Fibroblast of skin of right biceps (primary cell): ENCODE measurements at places on chromosomes 12 and 14.

- no peak for DNase-seq
These were observed 659.4 kb downstream of the BCL11B start for GRCh38 chr14:98612434-98613200.

DNA sequence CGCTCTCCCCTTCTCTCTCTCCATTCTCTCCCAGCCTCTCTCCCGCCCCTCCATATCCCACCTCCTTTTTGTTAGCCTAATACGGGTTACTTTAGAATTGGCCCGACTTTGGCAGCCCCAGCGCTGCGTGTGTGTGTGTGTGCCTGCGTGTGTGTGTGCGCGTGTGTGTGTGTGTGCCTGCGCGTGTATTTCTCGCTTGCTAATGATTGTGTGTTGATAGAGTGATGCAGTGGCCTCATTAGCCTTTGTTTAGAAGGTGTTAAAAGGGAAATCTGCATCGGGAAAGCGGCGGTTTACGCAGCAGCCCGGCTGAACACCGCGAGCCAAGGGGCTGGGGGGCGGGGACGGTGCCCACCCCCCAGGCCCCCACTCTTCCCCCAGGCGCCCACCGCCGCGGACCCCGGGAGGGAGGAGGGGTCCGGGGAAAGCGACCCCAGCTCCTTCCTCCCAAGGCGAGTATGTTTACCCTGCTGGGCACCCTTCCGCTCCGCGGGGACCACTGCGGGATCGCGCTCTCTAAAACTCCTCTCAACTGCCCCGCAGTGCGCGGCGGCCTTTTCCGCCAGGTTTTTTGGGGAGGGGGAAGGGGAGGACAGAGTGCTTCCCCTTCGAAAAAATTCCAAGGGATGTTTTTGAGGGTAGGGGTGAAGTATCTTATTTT, 6.8 kb upstream of the LHX5 start:
- no peak for DNase-seq

GRCh38 chr14:65833267-65833880, 420.8 kb downstream of the FUT8 start:
- DNase-seq = no peak

GRCh38 chr14:30295980-30296379, 263.0 kb upstream of the G2E3 start:
- DNase-seq = no peak

DNA sequence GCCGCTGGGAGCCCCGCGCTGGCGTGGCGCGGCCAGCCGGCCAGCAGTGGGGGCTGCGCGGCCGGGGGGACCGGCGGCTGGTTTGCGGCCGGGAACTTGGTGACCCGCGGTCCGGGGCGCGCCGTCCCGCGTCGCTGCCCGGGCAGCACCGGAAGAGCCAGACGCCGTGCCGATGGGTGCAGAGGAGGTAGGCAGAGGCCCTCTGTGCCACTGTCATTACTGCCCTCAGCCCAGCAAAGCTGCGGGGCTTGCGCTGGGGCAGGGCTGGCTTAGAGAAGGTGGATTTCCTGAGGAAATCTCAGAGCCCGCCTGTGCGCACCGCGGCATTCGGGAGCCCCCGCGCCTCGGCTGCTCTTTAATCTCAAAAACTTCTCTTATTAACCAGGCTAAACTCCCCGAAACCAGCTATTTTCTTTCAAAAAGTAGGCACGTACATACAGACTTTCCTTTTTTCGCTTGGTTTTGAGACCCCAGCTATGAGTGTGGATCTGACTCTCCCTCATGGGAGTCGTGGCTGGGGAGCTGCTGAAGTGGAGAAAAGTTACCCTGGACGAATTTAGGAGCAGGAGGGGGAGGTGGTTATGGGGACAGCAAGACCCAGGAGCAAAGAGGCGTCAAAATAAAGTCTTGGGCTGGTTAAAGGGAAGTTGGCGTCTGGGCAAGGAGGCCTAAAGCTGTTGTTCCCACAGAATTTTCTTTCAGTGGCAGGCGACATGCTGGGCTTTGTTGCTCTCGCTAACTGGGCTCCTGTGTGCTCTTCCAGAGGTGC, 802 bp downstream of the SUSD6 start:
- peak; percentile 27 for DNase-seq

DNA sequence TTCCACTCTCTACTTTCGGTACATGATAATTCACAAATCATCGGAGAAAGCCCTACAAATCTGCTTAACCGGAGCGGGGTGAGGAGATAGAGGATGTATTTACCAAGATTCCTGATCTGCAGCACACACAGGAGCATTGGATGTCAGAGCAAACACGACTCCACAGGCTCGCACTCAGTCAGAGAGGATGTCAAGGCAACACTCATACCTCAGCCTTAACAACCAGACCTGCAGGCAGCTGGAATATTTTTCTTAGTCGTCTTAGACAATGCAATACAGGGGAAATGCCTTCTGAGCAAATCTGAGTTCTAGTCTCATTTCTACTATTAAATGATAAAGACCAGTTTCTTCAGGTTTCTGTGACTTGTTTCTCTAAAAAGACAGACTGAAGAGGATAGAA, 159.3 kb upstream of the CPNE8 start:
- DNase-seq = no peak

GRCh38 chr12:22037947-22038346, 8.1 kb upstream of the CMAS start:
- no peak for DNase-seq

- DNase-seq = no peak
These were observed 205.1 kb upstream of the TBX3 start for GRCh38 chr12:114888928-114889584.

DNA sequence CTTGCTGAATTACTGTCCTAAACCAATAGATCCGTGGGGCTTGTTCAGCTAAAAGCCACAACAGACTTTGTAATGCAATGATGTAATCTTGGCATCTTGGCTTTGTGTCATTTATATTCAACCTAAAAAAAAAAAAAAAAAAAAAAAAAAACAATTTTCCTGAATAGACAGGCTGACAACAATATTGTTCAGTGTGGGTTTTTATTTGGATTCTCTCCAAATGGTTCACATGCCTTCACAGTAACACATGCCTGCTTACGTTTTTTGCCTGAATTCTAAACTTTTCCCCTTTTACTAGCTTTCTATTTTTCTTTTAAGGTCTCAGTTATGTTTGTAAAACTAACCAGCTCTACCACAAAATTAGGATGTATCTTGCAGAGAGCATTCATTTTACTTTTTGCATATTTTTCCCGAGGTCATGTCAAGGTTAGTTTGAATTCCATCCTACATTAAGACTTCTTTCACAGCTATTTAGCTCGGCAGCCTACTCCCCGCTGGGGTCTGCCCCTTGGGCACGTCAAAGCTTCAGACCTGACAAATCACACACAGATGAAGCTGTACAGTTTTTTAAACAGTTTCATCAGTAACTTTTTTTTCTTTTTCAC, 213.7 kb upstream of the NPAS3 start:
- DNase-seq = peak; percentile 93

GRCh38 chr14:39912192-39913100, 480.2 kb upstream of the FBXO33 start:
- no peak for DNase-seq

- DNase-seq = no peak
These were observed 2.0 kb upstream of the CPNE8 start for GRCh38 chr12:38907201-38907923.

DNA sequence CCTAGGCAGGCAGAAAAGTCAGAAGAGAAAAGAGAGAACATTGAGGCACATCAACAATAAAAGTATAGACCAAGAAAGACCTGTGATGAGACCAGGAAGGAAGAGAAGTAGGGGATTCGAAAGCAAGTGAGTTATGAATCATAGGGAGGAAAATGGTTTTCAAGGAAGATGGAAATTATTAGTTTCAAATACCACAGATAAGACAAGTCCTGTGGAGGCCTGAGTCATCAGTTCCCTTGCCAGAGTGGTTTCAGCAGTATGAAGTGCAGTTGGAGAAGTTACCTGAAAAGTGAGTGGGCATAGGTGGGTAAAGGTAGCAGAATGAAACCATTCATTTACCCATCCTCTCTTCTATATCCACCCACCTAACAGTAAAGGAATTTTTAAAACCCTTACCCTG, 25.2 kb upstream of the TSPAN8 start:
- DNase-seq = peak; percentile 69

DNA sequence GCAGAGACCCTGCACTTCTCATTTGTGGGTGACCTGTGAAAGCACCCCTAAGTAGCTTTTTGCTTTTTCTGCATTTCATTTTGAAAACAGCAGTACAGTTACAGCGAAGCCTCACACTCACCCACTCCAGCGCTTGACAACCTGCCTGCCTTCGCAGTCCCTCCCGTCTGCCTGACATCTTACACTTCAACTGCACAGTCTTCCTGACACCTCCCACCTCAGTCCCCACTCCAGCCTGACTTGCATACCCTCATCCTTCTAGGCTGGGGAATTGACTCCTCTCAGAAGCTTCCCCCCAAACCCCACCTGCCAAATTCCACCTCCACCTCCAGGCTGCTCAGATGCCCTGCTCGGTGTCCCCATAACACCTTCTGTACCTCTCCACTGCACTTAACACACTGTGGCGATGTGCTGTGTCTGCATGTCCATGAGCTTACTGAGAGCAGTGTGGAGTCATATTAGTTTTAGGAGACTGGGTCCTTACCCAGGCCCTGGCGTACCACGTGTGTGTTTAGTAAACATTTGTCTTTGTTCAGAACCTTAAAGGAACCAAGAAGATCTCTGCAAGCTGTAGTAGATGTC, 159.4 kb downstream of the PRKCH start:
- no peak for DNase-seq

DNA sequence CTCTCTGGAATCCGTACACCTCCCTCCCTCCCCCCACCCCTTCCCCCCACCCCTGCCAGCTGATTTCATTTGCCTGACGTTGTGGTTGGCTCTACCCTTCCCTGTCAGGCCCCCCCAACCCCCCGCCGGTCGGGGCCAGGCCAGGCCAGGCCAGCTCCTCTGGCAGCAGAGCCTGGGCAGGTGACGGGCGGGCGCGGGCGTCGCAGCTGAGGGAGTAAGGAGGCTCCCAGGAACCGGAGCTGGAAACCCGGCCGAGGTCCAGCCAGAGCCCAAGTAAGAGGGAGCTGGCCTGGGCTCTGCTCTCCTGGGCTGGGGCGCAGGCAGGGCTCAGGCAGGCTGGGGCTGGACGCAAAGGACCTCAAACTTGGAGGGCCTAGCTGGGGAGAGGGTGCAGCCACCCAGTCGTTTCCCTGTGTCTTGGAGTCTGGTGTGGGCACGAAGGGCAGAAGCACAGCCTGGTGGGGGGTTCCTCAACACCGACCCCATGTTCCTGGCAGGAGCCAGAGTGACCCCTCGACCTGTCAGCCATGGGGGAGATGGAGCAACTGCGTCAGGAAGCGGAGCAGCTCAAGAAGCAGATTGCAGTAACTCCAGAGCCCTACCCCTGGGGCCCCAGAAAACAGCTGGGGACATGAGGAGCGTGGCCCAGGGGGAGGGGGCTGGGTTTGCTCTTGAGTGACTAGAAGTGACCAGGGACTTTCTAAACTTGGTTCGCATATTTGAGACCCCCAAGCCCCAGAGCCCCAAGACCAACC, at the start of gene GNB3:
Gene GNB3, plus strand, starts transcription at position 165 of the 755 bp plus-strand sequence. Its CDS starts 363 bp downstream, at position 528.
- no peak for DNase-seq

DNA sequence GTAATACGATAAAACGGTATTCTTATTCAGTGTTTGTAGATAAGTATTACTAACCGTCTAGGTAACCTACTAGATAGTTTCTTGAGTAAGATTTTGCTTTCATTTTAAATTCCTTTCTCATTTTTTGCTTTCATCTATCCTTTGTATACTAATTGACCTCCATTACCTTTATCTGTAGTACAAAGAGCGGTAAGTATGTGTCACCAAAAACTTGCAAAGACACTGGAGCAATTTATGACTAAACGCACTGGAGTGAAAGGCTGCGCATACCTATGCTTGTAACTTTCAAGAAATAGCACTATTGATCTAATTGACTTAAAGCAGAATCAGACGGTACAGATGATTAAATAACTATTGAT, 1.7 kb downstream of the ARHGAP5 start:
- peak; percentile 31 for DNase-seq

DNA sequence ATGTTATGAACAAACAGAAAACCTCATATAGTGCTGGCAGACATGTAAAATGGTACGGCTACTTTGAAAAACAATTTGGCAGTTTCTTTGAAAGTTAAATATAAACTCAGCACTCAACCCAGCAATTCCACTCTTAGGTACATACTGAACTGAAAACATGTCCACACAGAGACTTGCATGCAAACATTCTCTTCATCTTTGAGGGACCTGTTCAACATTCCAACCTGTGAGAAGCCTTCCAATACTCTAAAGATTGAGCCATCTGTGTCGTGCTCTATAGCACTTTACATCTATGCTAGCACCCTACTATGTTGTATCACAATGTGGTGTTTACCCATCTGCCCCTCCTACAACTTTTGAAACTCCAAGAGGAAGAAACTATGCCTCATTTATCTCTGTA, 79.3 kb downstream of the DNAI7 start:
- no peak for DNase-seq

- no peak for DNase-seq
These were observed 6.7 kb upstream of the PTGER2 start for GRCh38 chr14:52307376-52307775.

DNA sequence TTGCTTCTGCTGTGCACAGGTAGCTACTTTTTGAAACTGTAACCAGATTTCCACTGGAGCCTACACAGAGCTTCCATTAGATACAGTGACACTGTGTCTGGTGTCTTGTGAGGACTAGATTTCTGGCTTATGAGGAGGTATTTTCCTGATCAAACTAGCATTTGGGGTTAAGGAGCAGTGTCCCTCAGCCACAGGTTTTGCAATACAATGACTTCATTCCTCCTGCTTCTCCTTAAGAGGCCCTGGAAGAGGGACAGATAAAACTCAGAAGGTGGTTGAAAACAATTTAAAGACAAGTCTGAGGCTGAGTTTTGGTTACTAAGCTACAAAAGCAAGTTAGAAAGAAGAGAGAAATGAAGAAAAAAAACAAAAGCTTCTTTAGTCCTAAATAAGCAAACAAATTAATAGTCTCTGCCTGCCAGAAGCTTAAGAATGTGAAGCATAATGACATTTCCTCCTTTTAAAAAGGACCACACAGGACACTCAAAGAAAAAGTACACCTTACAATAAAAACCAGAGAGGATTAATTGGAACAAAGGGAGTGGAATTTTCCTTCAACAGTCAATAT, 53.0 kb downstream of the PKP2 start:
- DNase-seq = no peak

- DNase-seq = no peak
These were observed 30.3 kb downstream of the KITLG start for GRCh38 chr12:88549929-88550328.

DNA sequence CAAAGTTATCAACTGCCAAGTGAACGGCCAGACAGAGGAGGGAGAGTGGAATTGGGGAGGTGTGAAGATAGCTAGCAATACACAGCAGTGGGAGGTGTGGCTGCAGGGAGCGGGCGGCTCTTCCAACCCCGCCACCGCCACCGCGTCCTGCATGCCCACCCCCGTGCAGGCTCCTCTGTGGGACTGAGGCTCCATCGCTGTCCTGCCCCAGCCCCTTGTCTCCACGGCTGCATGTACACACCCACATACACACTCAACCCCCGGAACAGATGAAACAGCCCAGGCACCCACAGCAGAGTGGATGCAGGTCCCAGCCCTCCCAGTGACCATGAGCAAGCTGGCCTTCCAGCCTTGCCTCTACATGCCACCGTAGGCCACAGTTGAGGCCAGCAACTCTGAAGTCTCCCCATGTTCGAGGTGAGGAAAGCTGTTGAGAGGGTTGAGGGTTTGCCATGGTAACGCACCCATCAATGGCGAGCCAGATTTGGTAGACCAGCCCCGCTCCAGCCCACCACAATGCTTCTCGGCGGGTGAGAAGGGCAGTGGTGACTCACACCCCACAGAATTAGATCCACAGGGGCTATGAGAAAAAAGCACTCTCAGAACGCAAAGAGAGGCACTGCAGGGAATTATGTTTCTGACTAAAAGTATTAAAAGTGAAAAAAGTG, 39.3 kb downstream of the PITPNM2 start:
- DNase-seq = peak; percentile 54

GRCh38 chr12:54821676-54822075, 32.6 kb upstream of the MUCL1 start:
- no peak for DNase-seq

GRCh38 chr12:130645751-130646150, 70.3 kb downstream of the RIMBP2 start:
- DNase-seq = no peak
